Left colon (tissue), 2 donors: ENCODE measurements at places on chromosomes 13 and 19. TPM values are rescaled to one million over a fixed set of nuclear protein-coding genes. Genes with fewer than 3 reads are reported as not detected.

DNA sequence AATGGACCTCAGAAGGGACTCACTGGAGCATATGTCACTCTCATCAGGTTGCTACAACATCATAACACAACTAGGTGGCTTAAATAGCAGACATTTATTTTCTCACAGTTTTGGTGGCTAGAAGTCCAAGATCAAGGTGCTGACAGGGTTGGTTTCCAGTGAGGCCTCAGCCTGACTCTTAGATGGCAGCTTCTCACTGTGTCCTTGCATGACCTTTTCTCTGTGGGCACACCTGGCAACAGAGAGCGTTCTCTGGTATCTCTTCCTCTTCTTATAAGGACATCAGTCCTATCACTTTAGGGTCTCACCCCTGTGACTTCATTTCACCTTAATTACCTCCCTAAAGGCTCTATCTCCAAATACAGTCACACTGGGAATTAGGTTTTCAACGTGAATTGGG is 74.5 kb downstream of the CYSLTR2 start:
- DNase-seq, result no peak

DNA sequence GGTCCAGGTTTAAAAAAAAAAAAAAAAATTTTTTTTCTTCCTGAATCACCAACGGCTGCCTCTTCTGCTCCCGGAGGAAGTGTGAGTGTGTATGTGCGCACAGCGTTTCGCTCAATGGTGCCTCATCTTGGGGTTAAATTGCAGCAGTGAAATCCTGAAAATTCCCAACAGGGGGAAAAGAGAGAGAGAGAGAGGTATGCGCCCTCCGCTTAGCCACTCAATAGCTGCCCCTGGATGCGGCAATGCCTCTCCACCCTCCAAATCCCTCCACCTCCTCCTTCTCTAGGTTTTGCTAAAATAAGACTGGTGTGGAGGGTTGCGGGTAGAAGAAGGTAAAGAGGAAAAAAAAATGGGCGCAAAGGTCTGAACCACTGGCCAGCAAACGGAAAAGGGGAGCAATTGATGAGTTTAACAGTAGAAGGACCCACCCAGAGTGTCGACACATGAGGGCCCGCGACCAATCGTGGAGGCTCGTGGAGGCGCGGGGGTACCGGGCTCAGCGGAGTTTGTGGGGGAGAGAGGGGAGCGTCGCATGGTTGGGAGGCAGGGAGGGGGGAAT is 853 bp upstream of the CACNA1A start:
- no peak for DNase-seq

GRCh38 chr13:44622708-44623107 is 46.6 kb upstream of the TSC22D1 start:
- no peak for DNase-seq

DNA sequence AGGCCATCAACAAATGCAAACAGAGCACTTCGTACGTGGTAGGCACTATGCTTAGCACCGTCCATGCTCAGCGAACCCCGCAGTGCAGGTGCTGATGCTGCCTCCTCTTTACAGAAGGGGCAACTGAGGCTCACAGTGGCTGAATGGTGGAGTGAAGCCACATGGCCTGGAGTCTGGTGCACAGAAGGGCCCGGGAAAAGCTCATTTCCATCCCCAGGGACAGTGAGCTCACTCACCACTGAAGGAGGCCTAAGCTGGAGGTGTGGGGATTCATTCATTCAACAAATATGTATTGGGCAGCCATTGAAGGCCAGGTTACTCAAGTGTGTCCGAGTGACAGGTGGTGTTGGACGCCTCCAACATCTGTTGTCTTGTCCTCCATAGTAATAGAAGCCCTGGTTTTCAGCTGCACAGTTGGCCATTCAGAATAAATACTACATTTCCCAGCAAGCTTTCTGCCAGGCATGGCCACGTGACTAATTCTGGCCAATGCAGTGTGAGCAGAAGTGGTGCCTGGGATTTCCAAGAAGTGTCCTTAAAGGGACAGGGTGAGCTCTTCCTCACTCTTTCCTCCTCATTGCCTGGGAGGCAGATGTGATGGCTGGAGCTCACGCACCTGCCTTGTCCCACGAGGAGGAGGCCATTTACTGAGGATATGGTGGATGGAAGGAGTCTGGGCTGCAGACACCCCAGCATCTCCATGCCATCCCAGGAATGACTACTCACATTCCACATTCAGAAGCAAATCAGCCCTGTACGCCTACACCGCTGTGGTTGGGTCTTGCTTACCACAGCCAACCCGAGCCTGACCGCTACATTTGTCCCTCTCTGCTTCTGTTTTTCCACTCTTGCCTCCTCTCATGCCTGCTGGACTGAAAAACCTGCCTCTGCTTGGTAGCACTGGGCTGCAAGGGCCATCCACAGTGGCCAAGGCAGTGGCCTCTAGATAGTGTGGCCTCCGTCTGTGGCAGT is 2.3 kb upstream of the ZNRF4 start:
- no peak for DNase-seq

SRRM5 gene
- 0.73 TPM for total RNA-seq

DNA sequence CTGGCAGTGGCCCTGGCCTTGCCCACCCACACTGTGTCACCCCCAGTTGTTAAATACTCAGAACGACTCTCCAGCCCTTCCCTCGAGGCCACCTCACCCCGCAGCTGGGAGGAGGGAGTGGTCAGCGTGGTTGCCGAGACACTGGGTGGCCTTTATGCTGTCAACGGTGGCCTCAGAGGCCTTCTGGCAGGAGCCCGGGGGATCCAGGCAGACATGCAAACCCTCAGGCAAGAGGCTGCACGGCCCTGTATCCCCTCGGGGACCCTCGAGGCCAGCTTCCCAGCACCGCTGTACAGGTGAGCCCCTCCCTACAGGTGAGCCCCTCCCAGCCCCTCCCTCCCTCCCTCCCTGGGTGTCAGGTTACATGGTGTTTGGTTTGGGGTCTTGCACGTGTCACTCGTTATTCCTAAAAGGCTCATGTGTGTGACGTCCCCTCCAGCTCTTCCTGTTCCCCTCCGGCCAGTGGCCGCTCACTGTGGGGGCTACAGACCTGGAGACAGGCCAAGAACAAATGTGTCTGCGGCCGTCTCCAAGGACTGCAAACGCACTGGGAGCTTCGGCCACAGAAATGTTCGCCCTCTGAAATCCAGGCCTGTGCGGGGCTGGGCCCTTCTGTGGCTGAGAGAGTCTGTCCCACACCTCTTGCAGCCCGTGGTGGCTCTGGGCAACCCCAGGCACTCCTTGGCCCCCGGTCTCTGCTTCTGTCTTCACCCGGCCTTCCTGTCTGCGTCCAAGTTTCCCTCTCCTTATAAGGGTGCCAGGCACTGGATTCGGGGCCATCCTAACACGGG is at the start of gene TEKTIP1:
TEKTIP1 (plus strand) TSS at position 210 of the 791 bp plus-strand sequence; CDS start at position 214, 4 bp downstream.
- DNase-seq, result no peak

GRCh38 chr13:26747706-26748105 is 12.9 kb downstream of the GPR12 start:
- no peak for DNase-seq

EFNB2 gene
- total RNA-seq, result 85.0 TPM

DNA sequence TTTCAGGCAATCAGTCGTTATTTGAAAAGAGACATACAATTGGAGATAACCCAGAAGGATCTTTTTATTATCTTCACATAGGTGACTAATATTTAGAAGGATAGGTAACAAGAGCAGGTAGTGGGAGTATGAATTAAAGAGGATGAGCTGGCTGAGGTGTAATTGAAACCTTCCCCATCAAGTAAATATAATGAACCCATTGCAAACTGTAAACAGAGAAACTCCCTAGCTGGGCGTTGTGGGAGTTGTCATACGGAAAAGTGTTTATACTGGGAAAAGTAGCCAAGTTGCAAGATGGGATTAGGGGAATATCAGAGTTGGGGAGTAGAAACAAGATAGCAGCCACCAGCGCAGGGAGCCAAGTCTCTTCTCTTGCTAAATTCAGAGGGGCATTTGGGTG is 448.4 kb downstream of the COG6 start:
- no peak for DNase-seq
